ENCODE measurements at places on chromosomes 2 and 18.

GRCh38 chr2:136057023-136057801, 60.7 kb downstream of the CXCR4 start:
- no peak for DNase-seq

DNA sequence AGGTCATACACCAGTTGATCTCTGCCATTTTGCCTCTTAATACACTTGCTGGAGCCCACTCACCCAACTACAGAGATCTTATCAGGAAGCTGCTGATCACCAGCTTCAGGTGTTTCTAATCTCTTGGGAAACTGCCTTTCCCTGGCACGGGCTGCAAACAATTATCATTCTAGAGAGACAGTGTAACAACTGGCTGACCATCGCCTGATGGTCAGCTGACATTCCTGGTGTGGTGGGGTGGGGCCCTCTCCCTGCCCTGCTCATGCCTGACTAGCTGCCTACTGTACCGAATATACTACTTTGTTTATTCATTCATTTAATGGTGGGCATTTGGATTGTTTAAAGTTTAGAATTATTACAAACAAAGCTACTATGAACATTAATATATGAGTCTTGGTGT, 311.5 kb downstream of the CBLN2 start:
- no peak for DNase-seq

GRCh38 chr2:119317554-119317953, 49.1 kb downstream of the C2orf76 start:
- DNase-seq: no peak

GRCh38 chr2:24110660-24111303, 12.4 kb downstream of the PFN4 start:
- DNase-seq: no peak

GRCh38 chr18:74476140-74476539, 19.0 kb upstream of the DIPK1C start:
- peak; percentile 24 for DNase-seq

GRCh38 chr2:63424329-63425078, 163.8 kb downstream of the WDPCP start:
- no peak for DNase-seq

Data from substantia nigra (tissue), 51 donors.